ENCODE measurements at places on chromosomes 2 and 18.

GRCh38 chr2:27904405-27904665 lies 13.8 kb downstream of the BABAM2 start:
- DNase-seq = no peak

DNA sequence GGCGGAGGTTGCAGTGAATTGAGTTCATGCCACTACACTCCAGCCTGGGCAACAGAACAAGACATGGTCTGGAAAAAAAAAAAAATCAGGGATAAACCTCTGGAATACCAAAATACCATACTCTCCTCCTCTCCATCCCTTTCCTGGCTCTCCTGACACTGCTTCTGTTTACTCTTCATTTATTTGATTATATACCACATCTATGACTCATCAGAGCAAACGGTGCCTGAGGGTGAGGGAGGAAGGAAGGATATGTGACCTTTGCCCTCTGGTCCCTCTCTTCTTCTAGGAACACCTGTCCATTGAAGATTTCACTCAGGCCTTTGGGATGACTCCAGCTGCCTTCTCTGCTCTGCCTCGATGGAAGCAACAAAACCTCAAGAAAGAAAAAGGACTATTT lies 30.0 kb downstream of the VIL1 start:
- DNase-seq = no peak

DNA sequence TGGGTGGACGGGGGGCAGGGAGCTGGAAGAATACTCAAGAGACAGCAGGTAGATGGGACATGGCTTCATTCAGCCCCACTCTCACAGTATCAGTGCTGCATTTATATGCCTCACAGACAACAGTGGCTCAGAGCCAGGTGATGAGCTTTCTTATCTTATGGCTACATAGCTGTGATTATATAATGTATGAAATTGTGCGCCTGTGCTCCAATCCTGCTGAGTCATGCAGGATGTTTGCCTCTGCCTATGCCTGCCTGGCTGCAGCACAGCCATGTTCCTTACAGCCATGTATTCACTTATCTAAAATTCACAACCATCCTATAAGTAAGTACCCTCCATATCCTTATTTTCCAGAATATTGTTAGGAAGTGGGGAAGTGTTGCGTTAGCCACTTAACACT lies 37.7 kb upstream of the RNF103 start:
- DNase-seq = no peak

DNA sequence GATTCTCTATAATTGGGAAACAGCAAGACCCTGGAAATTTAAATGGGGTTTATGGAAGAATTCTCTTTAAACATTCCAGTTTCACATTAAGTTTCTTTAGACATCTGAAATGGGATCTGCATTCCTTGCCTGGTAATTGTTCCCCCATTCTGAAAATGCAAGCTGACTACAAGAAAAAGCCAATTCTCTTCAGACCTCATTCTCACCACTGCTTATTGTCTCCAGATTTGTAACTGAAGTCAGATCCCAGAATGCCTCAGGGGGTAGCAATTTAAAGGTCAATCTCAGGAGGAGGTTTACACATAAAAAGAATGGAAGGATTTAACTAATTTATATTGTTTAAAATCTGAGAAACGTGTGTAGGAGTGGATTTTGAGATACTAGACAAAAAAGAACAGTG lies 41.2 kb downstream of the COL3A1 start:
- DNase-seq = no peak

GRCh38 chr2:84849271-84849952 lies 31.5 kb downstream of the TRABD2A start:
- DNase-seq = no peak

- no peak for DNase-seq
Observed at GRCh38 chr2:153588408-153588807, 109.8 kb upstream of the RPRM start.

- DNase-seq = no peak
Observed at GRCh38 chr2:6214471-6214870, 522.3 kb downstream of the SOX11 start.

DNA sequence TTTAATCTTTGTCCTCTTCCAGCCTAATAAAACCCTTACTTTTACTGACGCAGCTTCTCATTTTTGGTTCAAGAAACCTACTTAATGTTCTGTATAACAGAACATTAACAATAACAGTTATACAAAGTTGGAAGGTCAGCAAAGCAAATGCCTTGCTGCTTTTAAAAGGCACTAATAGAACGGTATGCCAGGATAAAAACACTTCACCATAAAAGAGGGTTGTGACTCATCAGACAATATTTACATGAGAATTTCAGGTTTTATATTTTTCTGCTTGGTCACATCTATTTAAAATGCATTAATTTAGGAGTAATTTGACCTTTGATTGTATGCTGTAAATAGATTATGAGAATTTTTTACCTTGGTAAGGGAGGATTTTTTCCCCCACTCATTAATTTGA lies 3.0 kb downstream of the KLHL41 start:
- no peak for DNase-seq

Data from substantia nigra (tissue), 51 donors.